NCI-H510A (cell line): ENCODE measurements at places on chromosomes 3 and 15.

DNA sequence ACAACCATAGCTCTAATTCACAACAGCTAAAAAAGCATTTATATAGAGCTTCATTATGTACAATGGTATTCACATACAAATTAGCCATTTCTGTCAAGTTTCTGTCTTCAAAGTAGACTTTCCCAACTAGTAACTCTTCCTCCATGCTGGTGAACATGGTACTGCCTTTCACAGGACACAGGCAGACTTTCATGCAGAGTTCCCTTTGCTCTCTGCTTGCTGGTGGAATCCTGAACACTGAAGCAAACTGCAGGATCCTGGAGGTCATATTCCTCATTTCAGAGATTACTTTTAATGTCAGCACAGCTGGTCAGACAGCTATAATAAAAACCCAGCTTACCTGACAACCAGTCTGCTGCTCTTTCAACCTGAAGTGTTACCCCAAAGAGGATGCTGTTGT is 53.6 kb downstream of the TASOR start:
- DNase-seq, result no peak

DNA sequence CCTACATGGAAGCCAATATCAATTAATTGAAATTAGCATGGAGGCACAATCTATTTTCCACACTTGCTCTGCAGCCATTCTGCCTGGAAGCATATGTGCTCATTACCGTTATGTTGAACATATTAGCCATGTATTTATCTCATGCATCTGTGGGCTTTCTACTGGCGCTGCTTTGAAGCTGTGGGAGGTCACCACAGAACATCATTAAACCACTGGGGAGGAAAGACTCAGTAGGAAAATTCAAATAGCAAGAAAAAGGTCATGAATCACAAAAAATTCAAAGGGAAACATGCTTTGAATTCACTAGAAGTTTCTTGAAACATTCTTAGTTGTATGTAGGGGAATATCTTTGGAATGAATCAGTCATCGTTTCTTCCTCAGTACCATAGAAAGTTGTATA is 652.5 kb downstream of the EDEM1 start:
- DNase-seq, result no peak

DNA sequence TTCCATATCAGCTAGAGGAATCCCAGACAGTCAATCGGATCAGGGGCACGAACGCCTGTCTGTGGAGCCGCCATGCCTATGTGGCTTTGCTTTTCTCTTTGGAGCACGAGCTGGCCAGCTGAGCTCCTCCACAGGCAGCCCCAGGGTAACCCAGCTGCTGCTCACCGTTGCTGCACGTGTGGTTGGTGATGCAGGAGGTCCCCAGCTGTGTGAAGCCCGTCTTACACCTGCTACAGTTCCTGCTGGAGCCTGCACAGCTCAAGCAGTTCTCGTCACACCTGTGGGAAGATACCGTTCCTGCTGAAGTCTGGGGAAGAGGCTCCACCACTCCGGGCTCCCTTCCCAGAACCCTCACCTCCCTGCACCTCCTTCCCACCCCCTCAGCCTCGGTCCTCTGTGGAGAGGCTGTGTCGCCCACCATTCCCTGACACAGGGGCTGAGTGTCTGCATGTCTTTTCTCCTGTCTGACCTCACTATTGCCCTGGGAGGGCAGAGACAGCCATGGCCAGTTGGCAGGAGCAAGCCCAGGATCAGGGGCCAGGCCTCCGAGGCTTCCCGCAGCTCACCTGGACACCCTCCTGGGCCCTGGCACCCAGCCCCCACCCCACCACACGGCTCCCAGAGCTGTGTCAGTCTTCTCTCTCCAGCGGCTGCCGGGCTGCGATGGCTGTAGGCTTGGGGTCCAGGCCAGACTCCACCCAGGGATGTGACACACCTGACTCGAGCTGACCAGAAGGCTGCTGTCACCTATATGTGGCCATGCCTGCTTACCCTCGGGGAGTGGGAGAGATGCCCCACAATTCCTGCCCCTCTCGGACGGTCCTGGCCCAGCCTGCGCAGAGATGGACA is 12.2 kb upstream of the SNRPA1 start:
- no peak for DNase-seq

DNA sequence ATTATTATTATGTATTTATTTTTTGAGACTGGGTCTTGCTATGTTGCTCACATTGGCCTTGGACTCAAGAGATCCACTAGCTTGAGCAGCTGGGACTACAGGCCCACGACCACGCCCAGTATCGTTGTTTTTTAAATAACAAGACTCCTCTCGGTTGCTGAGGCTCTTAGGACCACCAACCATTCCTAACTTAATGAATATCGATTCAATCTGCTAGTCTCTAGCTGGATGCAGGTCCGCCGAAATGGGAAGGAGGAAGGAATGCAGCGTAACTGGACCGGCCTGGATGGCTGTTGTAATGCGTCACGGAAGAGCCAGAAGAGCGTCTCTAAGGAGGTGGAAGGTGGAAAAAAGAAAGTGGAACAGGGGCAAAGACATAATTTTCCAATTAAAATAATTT is 1.7 kb downstream of the ANXA2 start:
- DNase-seq, result no peak

GRCh38 chr15:62242999-62243398 is 77.9 kb upstream of the C2CD4B start:
- DNase-seq, result no peak

DNA sequence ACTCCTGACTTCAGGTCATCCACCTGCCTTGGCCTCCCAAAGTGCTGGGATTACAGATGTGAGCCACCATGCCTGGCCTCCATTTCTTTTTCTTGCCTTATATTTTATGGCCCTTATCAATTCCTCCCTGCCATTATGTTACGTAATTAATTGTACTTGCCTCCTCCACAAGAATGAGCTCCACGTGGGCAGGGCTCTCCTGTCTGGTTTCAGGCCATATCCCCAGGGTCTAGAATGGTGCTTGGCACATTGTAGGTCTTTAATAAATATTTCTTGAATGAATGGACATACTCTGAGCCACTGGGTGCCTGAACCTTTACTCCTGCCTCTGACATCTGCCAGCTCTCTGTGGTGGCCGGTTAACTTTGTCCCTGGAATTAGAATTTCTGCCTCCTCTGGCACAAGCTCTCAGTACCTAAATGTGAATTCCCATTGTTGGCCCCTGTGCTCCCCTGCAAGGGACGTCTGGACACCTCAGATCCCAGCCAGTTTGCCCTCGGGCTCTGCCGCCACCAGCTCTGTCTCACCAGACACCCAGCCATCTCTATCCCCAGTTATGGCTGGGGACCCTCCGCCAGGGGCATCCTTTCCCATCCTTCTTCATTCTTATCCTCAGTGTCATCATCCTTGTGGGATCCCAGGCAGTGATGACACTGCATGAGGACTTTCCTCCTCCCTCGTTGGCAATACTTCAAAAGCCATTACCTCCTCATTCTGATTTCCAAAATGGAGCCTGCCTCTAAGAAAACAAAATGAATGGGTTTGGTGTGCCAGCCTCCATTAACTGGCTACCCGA is 165.6 kb upstream of the SMAD3 start:
- DNase-seq, result no peak

GRCh38 chr3:165389064-165389463 is 192.9 kb upstream of the SLITRK3 start:
- DNase-seq, result no peak

- no peak for DNase-seq
Measured at GRCh38 chr3:128875556-128876120, 3.8 kb upstream of the ACAD9 start.

DNA sequence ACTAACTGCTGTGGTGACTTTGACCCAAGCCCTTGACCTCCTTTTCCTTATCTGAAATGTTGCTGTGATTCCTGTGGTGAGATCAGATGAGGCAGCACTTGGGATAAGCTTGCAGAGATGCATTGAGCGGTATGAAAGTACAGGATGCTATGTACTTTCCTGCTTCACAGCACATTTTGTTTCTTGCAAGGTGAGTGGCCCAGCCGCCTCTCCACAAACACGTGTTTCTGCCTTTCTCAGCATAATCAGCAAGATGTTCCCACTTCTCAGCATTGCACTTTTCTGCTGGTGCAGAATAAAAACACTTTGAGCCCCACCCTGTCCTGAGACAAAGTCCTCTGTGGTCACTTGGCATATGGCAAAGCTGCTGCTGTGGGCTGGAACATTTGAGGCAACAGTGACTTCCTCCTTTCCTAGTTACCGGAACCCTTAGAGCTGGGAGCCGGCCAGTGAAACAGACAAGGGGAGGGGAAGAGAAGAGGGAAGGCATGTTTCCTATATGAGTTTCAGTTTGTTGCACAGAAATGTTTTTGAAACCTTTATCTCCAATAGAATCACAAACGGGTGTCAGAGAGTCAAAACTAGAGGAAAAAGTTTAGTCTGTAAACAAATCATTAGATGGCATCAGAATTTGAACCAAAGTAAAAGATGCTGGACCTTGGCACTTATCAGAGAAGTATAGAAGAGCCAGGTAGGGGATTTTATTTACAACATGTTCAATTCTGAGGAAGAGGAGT is 5.0 kb downstream of the NUDT16 start:
- no peak for DNase-seq

DNA sequence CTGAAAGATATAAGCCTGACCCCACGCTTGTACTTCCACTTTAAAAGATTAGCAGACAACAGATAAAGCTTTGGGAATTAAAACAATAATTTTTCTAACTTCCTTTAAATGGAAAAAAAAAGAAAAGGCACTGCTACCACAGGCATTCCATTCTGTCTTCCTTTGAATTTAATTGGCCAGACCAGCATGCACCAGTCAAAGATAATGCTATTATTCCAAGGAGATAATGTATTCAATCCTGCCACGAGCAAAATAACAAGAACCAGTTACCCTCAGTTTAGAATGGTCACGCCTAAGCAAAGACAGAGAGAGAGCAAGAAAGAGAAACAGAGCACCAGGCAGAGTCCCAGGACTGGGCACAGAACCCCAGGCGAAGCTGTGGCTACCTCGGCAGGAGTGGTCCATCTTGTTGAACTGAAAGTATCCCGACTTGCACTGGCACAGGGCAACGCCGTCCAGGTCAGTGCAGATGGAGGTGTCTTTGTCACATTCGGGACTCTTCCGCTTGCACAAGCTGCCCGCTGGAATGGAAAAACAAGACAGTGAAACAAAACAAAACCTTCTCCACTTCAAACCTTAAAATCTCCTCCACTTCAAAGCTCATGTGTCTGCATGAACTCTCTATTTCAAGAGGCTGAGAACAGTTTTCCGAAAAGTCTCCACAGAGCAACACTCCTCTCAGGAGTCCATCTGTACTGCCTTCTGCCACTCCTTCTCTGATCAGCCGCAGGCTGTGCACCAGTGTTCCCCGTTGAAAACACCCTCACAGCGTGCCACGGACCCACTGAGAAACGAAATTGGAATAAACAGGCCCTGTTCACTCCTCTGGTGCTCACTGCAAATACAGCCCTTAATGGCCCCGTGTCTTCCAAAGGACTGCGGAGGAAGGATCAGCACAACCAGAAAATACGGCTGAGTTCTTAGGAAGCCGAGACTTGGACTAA is 58.2 kb downstream of the HEG1 start:
- DNase-seq, result no peak

- peak; percentile 13 for DNase-seq
Measured at GRCh38 chr3:32510075-32510724, 7.5 kb upstream of the CMTM6 start.

DNA sequence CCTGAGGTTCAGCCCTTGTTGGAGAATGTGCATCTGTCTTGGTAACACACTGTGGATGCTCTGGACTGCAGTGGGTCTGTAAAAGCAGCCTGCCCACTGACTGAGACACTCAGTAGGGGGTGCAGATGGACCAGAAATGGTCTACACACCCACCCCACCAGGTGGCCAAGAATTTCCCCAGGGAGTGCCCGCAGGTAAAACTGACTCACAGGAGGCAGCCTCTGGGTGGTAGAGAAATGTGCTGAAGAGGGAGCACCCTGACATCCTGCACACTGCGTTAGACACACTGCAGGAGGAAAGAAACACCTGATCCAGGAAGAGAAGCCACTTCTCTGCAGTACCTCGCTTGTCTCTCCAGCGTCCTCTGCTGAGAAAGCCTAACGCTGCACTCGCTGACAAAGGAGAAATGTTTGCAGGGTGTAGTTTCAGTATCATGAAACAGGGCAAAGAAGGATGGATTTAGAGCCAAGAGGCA is 109.5 kb upstream of the ABHD17C start:
- DNase-seq, result no peak

DNA sequence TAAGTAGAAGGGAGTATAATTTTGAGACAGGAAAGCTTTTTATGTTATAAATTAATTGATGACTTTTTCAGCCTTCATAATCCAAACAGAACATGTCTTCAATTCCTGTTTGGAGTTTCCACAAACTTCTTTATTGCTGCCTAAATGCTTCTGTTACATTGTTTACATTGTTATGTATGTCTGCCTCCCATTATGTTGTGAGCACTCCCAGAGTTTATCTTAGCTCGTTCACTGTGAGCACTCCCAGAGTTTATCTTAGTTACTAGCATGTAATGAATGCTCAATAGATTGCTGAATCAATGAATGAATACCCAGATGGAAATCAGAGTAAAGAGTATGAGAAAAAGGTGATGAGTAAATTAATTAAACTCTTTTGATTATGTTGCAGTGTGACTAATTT is 1178.0 kb downstream of the ROBO1 start:
- DNase-seq, result no peak

DNA sequence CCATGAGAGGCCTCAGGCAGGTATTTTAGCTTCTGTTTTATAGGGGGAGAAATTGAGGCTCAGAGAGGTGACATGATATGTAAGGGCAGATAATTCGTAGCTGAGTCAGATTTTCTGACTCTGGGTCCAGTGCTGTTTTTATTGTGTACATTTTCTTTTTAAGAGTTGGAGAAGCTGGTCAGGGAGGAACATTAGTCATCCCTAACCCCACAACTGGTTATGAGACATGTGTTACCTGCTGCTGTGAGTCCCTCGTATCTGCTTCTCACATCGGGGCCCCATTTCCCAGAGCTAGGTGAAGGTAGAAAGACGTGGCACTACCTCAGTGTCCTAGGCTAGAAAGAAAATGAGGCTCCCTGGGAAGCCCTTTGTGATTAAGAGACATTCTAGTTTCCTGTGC is 28.6 kb downstream of the GALNT15 start:
- DNase-seq, result no peak

GRCh38 chr15:66131831-66132230 is 121.7 kb downstream of the MEGF11 start:
- DNase-seq, result no peak

DNA sequence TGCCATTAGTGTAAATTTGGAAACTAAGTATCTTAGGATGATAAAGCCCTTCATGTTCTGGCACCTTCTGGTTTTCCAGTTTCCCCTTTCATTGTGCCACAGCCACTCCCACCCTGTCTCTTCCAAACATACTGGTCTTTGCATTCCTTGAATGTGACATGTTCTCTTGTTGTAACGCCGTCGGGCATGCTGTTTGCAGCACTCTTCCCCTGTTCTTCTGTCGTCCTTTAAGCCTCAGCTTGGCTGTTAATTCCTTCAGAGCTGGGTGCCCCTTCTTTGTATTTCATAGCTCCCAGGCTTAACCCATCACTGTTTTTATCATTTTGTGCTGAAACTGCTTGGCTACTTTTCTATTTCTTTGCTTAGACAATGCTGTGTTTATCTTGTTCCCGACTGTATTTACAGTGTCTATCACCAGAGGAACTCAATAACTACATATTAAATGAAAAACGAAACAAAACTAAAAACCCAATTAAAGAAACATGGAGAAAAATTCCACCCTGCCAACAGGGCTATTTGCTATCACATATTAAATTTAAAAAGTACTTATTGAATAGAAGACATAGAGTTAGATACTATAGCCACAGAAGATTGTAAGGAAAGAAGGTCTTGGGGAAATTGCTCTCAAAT is 95.4 kb upstream of the KCNAB1 start:
- no peak for DNase-seq

GRCh38 chr3:108157273-108157672 is 65.0 kb downstream of the IFT57 start:
- no peak for DNase-seq
